Stimulated activated CD8-positive, alpha-beta memory T cell treated with anti-CD3 and anti-CD28 coated beads, Interleukin-7, amount 100 ng/mL, for 24 hours (primary cell): ENCODE measurements at places on chromosomes 16 and 17.
A peak's percentile ranks its signal among the peaks of the same experiment; 100 is the strongest.

- no peak for DNase-seq
These were observed 175.6 kb downstream of the PCTP start for GRCh38 chr17:55926276-55926990.

- DNase-seq, result no peak
These were observed 7.4 kb downstream of the PRKCB start for GRCh38 chr16:23843143-23843542.

DNA sequence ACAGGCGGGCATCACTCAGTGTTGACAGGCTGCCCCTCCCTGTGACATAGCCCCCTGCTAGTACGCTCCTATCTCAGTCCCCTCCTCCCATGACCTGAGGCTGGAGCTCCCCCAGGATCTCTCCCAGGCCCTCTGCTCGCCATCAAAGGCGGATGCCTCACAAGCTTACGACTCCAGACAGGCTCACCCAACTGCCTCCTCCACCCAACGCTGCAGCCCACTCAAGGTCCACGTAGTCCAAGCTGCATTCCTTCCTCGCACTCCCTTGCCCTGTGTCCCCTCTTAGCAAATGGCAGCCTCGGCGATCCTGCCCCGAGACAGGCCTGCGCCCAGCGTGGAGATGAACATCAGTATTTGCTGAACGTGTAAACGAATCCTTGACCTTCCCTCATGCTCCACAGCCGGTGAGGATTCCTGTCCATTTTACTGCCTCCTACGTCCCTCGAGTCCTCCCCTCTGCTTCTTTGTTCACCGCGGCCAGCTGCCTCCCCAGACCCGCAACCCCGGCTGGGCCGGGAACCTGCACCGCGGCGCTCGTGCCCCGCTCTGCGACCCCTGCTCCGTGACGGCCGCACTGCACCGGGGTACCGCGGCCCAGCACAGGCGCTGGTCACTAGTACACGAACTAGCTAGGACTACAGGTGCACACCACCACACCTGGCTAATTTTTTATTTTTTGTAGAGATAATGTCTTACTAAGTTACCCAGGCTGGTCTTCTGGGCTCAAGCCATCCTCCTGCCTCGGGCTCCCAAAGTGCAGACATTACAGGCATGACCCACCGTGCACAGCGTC lies 838 bp upstream of the TMEM97 start:
- no peak for DNase-seq

DNA sequence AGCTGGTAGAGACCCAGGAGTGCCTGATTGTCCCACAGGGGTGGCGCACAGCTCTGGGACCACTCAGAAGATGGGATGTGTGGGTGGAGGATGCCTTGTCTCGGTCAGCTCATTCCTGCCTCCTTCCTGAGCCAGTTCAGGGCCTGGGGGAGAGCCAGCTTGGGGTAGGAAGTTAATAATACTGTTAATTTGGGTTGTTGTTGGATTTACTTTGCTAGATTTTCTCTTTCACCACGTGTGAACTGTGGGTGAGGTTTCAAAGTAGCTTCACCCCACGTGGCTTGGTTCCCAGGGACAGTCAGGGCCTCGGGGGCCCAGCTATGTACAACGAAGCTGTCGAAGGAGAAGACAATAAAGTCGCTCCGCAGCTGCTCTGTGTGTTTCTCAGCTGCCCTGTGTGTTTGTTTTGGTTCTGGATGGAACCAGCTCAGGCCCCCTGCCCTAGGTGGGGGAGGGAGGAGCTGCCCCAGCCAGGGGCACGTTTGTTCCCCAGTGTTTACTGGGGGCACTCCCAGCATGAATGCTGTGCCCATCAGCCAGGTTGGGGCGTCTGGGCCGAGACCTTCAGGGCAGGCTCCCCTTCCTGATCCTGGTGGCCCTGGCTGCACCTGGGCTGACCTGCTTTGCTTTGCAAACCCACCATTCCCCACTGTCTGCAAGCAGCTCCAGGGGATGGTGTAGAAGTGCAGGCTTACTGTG lies 2.3 kb downstream of the NUDT16L1 start:
- no peak for DNase-seq

DNA sequence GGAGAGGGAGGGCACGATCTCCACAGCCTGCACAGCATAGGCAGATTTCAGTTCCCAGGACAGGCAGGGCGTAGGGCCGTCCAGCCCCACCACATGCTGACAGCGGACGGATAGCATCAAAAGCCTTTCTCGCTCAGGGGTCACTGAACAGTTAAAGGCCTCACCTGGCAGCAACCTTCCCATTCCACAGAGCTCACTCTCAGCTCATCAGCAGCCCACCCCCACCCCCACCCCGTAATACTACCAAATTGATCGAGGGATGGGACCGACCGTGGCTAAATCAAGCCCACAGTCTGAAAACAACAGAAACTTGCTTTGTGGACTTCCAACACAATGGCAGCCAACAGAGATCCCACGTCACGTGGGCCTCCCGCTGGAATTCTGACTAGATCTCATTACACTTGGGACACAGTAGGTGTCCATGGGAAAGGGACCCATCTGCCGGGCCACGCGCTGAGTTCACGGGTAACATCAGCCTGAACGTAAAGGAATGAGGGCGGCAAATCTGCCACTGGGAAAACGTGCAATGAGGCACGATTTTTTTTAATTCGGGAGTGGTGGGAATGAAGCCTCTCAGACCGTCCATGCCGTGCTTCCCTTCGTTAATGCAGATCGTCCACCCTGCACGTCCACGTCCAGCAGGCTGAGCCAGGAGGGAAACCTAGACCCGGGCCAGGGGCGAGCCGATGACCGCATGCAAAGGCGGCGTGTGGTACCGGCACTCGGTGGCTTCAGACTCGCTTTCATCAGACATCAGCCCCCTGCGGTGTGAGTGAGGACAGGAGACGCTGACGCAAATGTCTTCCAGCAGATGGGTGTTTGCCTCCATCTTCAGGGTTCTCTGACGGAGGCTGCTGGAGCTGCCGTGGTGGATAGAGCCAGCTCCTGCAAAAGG lies 92.1 kb downstream of the TBC1D16 start:
- DNase-seq, result no peak

DNA sequence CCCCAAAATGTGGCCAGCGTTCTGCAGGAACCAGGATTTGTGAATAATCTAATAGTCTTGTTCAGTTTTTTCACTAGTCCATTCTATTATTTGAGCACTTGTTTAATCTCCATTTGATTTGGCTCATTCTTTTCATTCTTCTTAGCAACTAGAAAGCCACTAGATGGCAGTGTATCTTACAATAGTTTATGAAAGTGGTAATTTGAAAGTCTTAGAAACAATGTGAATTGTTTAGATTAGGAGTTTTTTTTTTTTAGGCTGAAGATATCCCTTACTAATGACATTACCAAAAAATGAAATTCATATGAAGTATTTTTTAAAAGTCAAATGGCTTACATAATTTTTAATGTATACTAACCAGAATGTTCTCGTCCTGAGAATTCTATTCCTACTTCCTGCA lies 6.7 kb downstream of the ERI2 start:
- no peak for DNase-seq

- DNase-seq, result no peak
These were observed 128.9 kb upstream of the PMFBP1 start for GRCh38 chr16:72300892-72301291.

- peak; percentile 58 for DNase-seq
These were observed at the start of gene SLC38A7 for GRCh38 chr16:58684354-58685083. TSS of gene SLC38A7 (minus strand) at chr16:58684770. CDS start at chr16:58680126, 4,644 bp downstream.

DNA sequence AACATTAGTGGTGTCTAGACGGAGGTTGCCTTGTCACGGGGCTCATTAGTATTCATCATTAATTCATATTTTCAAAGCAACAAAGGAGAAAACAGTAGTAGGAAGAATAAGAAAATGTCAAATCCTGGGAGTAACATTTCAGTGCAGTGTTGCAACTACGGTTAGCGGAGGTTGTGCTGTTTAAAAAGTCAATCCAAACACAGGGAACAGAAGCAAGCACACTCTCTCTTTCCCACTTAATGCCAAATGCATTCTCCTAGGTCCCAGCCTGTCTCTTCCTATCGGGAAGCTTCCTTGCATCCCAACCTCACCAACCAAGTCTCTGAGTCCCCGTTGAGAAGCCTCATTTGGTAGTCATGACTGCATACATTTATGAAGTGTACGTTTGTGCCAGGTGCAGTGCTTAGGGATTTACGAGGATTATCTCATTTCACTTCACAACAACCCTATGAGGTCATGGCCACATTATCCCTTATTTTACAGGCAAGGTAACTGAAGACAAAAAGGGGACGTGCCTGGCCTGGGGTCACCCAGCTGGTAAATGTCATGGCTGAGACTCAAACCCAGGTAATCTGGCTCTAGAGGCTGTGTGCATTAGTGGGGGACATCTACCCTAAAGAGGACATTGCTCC lies 283.6 kb upstream of the SALL1 start:
- DNase-seq, result no peak

GRCh38 chr16:30914830-30915229 lies 8.5 kb upstream of the FBXL19 start:
- no peak for DNase-seq

DNA sequence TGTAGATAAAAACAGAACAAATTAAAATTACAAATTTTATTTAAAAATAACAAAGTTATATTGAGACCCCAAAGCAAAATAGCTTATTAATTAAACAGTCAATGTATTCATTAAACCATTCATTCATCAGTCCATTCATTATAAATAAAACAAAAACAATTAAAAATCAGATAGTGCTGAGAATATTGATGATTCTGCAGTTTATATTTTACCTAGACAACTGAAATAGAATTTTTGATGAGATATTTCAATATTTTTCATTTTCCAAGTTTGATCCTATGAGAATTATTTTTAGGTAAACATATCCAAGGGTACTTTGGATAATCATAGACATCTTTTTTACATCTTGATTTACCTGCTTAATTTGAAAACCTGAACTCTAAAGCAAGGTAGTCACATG lies 15.2 kb upstream of the NETO2 start:
- no peak for DNase-seq

GRCh38 chr16:59411961-59412841 lies 678.1 kb upstream of the GOT2 start:
- no peak for DNase-seq

GRCh38 chr17:63722403-63722802 lies 19.2 kb downstream of the STRADA start:
- DNase-seq, result no peak

DNA sequence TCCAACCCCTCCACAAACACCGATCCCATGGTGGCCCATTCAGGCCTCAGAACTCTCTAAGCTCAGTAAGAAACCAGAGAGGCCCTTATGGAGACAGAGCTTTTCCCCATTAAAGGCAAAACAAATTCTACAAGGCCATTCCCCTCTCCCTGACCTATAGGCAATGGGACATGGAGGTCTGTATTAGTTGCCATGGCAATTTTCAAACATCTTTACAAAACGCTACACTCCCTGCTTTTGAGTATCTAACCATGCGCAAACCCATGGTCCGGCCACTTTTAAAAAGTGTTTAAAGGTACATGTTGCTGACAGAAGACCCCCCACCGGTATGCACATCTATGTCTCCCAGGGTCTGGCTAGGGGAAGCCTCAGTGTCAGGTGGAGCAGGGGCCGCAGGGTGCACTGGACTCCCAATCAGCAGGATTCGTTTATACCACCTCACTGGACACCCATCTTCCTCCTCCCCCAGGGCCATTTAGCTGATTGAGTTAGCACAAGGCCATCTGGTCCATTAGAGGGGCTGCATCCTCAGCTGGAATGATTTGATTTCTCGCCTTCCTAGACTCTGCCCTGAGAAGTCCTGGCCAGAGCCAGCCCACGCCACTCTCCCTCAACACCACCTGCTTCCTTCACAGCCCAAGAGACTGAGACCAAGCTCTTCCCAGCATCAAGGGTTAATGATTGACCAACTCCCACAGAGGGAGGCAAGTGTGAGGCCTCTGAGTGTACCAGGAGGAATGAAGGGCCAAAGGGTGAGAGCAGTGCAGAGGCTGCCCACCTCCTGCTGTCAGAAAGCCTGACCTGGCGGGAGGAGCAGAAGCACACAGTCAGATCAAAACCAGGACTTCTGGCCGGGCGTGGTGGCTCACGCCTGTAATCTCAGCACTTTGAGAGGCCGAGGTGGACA lies 10.9 kb downstream of the ACLY start:
- DNase-seq, result no peak

GRCh38 chr17:2271985-2272702 lies 31.4 kb downstream of the SMG6 start:
- no peak for DNase-seq

- DNase-seq, result no peak
These were observed 991 bp upstream of the MYH10 start for GRCh38 chr17:8631554-8631877.

DNA sequence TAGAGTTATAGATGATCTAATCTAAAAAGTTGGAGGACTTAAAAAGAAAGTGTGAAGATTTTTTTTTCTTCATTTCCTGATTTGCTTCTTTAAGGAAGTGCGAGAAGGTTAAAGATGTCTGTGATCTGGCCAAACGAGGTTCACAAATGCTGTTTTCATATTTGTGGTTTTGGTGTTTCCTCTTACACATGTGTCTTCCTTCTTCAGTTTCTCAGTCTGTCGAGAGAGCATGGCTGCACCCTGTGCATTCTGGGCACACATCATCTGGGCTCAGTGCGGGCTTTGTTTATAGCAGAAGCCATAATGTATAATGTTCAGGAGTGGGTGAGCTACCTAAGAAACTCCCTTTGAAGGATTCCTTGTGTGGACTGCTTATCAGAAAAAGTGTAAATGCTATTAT lies 260.4 kb upstream of the TBX2 start:
- DNase-seq, result no peak

GRCh38 chr17:17820463-17821158 lies 16.2 kb downstream of the SREBF1 start:
- no peak for DNase-seq

DNA sequence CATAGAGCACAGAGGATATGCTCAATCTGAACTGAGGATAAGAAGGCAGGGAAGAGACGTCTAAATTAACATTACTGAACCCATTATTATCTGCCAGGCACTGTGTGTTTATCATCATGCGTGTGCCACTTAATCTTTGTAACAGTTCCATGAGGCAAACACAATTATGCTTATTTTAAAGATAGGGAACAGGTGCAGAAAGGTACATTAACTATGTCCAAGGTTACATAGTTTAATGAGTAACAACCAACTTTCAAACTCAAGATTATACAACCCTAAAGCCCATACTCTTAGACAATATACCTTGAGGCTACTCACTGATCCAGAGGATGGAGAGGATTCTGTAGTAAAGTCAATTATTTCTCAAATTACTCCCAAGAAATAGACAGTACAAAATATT lies 43.2 kb downstream of the STH start:
- no peak for DNase-seq

- no peak for DNase-seq
These were observed 75.0 kb upstream of the CPHXL start for GRCh38 chr16:75801307-75801706.

DNA sequence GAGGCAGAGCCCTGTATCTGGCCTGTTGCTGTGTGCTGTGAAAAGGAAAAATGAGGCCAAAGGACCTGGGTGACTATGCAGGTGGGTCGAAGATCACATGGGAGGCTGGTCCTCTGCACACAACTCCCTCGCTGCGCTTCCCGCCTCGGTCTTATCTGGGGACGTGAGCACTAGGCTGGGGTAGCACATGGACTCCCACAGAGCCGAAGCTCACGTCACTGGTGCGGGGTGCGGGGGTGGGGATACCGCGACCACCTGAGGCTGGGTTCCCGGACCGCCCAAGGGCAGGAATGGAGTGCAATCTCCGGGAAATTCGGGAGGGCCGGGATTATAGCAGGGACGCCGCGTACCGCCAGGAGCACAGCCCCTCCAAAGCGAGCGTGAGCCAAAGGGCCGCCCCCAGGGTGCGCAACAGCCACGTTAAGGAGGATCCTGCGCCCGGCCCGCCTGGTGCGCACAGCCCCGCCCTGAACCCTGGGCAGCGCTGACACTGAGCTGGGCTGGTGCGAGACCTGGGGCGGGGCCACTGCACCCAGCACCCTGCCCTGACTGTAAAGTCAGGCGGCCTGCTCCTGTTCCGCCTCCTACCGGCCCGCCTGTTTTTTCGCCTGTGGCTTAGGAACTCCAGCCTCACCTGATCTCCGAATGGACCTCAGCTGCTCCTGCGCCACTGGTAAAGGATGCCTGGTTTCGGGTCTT lies 4.8 kb downstream of the MT1A start:
- peak; percentile 45 for DNase-seq
